ENCODE measurements at places on chromosomes 2 and 18.

GRCh38 chr18:10745219-10745618, 219.4 kb downstream of the NAPG start:
- no peak for DNase-seq

- no peak for DNase-seq
Measured at GRCh38 chr2:64987001-64987955, 1.9 kb upstream of the SLC1A4 start.

DNA sequence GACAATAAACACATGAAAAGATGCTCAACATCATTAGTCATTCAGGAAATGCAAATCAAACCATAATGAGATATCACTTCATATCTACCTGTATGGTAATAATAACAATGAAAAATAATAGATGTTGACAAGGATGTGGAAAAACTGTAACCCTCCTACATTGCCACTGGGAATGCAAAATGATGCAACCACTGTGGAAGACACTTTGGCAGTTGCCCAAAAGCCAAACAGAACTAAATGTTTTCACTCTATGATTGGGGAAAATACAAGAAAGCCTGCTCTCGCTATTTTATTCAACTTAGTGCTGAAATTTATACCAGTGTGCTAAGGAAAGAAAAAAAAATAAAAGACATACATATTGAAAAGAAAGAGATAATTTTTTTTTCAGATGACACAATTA, 934.5 kb downstream of the CNTNAP5 start:
- no peak for DNase-seq

- DNase-seq: no peak
Measured at GRCh38 chr18:10559553-10560451, 34.0 kb downstream of the NAPG start.

DNA sequence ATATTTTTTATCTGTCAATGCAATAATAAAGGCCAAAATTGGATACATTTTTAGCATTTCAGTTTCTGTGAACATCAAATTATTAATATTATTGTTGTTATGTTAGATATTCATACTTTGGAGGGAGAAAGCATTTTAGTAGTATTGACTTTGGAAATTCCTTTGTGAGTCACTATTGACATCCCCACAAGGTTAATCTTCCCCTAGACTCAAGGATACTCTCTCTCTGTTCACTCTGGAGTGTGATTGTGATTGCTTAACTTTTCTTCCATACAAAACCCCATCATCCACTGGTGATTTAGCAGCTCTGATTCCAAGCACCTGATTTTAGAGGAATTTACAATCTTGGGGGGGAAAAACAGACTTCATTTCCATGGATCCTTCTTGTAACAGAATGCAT, 352.0 kb downstream of the THSD7B start:
- no peak for DNase-seq

- no peak for DNase-seq
Measured at GRCh38 chr2:116692988-116693387, 1121.5 kb upstream of the DDX18 start.

All from HCEC 1CT (cell line).